ENCODE measurements at places on chromosomes 16 and 17.

DNA sequence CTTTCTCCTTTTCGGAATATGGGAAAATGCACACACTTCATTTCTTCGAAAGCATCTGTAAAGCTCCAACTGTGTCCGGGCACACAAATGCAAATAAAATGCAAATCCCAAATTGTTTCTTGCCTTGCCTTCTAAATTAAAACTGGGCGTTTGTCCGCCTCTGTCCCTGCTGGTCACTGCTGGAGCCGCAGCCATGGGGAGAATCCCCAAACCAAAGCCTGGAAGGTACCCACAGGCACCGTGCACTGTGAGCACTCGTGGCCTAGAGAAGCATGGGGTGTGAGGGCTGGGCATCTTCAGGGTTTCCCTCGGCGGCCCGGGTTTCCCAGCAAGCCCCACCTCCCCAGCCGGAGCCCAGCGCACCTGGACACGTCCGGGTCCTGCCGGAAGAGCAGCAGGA lies 2.9 kb downstream of the SLC47A2 start:
- DNase-seq: no peak

GRCh38 chr17:57396511-57396921 lies 140.2 kb downstream of the MSI2 start:
- DNase-seq: no peak

- DNase-seq: no peak
These were observed 394.1 kb upstream of the TNRC6C start for GRCh38 chr17:77564278-77564920.

GRCh38 chr16:30767767-30768465 lies 5.8 kb downstream of the RNF40 start:
- DNase-seq: no peak

GRCh38 chr17:61366715-61367413 lies 32.8 kb upstream of the TBX2 start:
- no peak for DNase-seq

- DNase-seq: peak; percentile 15
These were observed at the start of gene LASP1NB for GRCh38 chr17:38925263-38925995. Gene LASP1NB (plus strand): TSS chr17:38925614.

DNA sequence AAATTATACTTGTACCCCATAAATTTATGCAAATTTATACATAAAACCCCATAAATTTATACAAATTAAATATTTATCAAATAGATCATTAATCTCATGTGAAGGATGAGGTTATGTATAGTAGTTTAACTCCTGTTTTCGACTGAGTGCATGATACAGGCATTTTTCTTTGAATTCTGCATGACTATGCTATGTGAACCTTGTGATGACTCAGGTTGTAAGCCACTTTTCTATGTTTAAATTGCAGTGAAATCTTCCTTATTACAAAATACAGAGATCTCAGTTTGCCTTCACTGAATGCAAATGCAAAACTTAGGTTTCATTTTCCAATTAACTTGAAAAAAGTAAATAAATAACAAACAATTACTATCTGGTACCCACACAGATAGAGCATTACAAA lies 843.7 kb downstream of the CDH11 start:
- DNase-seq: no peak

- DNase-seq: no peak
These were observed 168.2 kb downstream of the VPS53 start for GRCh38 chr17:546456-546855.

DNA sequence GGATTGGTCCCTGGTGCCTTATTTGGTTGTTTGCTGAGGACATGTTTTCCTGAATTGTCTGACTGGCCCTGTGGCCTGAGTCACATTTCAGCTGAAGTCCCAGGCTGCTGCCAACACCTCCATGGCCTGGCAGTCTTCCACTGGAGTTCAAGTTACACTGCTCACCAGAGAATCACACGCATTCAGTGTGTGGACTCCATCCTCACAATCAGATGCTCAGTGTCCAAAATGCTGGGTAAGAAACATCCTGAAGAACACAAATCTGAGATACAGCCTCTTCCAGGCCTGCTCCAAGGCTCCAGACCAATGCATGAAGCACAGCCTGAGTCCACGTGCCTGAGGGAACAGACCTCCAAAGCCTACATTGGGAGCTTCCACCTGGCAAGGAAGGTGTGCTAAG lies 19.2 kb downstream of the CD300LB start:
- no peak for DNase-seq

- no peak for DNase-seq
These were observed 399.5 kb upstream of the TNRC6C start for GRCh38 chr17:77558846-77559626.

- no peak for DNase-seq
These were observed 195.9 kb downstream of the PHKB start for GRCh38 chr16:47657032-47657431.

GRCh38 chr16:26645614-26646013 lies 421.1 kb upstream of the C16orf82 start:
- DNase-seq: peak; percentile 32

DNA sequence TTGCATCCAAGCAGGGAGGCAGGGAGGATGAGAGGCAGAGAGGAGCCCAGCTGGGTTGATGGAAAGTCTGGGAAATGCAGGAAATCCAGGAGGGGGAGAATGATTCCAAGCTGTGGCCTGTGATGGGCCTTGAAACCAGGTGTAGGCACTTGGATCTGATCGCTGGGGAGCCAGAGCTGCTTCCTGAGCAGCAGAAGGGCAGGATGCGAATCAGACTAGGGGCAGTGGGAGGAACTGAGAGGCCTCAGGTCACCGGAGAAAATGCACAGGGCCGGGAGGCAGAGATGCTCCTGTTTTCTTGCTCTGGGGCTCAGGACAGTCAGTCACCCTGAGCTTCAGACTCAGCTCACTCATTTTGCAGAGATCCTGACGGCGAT lies 29.6 kb upstream of the MEOX1 start:
- no peak for DNase-seq

- no peak for DNase-seq
These were observed 18.0 kb upstream of the RNF135 start for GRCh38 chr17:30952638-30953393.

- DNase-seq: no peak
These were observed at the start of gene CCL15 for GRCh38 chr17:36001110-36001771. Gene CCL15 (minus strand): TSS chr17:36001553. CDS start chr17:36001492, 61 bp downstream.
